ENCODE measurements at places on chromosomes 5 and 9. TPM values are rescaled to one million over a fixed set of nuclear protein-coding genes. Genes with fewer than 3 reads are reported as not detected.

The ANKRD31 gene
- 0.32 TPM for total RNA-seq

The TMEM215 gene
- total RNA-seq: not detected

The TMEM250 gene
- 59.1 TPM for total RNA-seq

The ST8SIA4 gene
- 13.3 TPM for total RNA-seq

The ESM1 gene
- 18.3 TPM for total RNA-seq

The PCDHGA12 gene
- total RNA-seq: 0.80 TPM

The GPRIN1 gene
- total RNA-seq: 10.1 TPM

The IL7R gene
- 7.3 TPM for total RNA-seq

The PCDH1 gene
- 37.9 TPM for total RNA-seq

The FABP6 gene
- total RNA-seq: 18.0 TPM

The ELAVL2 gene
- total RNA-seq: 2.3 TPM

The NUTM2F gene
- not detected for total RNA-seq

The DBH gene
- not detected for total RNA-seq

The OTP gene
- not detected for total RNA-seq

The PSD2 gene
- not detected for total RNA-seq

The BAAT gene
- 0.08 TPM for total RNA-seq

The PCDHGB7 gene
- 0.90 TPM for total RNA-seq

The GDNF gene
- 1.5 TPM for total RNA-seq

The CD274 gene
- total RNA-seq: 4.6 TPM

The SLC30A5 gene
- total RNA-seq: 42.9 TPM

The CDC20B gene
- not detected for total RNA-seq

The SCGB3A1 gene
- total RNA-seq: not detected
